Adipocyte (in vitro differentiated cells): ENCODE measurements at places on chromosomes 3 and 15.

DNA sequence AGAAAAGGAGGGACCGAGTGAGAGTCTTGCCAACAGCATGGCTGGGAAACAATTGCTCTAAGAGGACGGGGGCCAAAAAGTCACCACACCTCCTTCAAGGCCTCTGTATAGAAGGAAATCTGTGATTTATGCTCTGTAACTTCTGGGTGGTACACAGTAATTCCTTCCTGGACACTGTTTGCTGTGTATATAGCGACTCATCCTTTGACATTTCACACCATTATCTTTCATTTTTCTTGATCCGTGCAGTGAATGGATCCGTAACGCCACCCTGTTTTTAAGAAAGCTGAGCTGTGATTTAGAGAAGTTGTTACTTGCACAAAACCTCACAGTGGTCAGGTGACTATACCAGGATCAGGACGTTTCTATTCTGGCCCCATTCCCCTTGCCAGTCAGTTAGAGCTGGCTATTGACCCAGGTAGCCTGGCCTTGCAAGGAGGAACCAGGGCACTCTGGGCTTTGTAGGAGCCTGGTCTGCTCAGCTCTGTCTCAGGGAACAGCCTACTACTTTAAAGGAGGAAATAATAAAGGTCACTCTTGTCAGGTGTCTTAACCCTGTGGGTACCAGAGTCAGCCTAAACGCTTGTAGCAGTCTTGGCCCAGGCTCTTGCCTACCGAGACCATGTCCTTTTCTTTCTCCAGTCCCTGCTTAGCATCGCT lies 86.5 kb upstream of the MYZAP start:
- no peak for DNase-seq

- DNase-seq = no peak
These were observed 157.9 kb downstream of the FAM43A start for GRCh38 chr3:194843556-194843955.

GRCh38 chr3:134291319-134292254 lies 40.9 kb upstream of the RYK start:
- peak; percentile 96 for DNase-seq

DNA sequence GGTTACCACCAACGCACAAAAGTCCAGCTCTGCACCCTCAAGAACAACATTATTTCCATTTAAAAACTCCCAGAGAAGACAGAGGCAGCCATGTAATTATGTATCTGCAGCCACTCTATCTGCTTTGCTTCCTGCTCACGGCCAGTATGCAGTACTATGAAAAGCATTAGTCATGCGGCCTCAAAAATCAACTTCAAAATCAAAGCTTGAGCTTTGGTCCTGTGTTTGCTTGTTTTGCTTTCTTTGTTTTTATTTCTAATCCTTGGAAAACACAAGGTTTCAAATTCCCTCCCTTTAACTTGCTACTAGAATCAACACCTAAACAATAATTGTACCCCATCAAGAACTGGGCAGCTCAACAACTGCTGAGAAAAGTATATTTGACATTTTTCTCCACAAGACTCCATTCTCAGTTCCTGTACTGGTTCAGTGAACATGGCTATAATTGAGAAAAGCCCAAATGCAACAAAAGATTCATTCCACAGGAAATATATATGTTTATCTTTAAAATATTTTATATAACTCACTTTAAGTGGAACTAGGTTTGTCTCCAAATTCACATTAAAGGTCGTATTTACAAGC lies 37.6 kb downstream of the GBE1 start:
- DNase-seq = peak; percentile 73

GRCh38 chr15:101500865-101501551 lies 11.5 kb upstream of the PCSK6 start:
- no peak for DNase-seq

- DNase-seq = no peak
These were observed 177.9 kb downstream of the TLE3 start for GRCh38 chr15:69919816-69920215.

DNA sequence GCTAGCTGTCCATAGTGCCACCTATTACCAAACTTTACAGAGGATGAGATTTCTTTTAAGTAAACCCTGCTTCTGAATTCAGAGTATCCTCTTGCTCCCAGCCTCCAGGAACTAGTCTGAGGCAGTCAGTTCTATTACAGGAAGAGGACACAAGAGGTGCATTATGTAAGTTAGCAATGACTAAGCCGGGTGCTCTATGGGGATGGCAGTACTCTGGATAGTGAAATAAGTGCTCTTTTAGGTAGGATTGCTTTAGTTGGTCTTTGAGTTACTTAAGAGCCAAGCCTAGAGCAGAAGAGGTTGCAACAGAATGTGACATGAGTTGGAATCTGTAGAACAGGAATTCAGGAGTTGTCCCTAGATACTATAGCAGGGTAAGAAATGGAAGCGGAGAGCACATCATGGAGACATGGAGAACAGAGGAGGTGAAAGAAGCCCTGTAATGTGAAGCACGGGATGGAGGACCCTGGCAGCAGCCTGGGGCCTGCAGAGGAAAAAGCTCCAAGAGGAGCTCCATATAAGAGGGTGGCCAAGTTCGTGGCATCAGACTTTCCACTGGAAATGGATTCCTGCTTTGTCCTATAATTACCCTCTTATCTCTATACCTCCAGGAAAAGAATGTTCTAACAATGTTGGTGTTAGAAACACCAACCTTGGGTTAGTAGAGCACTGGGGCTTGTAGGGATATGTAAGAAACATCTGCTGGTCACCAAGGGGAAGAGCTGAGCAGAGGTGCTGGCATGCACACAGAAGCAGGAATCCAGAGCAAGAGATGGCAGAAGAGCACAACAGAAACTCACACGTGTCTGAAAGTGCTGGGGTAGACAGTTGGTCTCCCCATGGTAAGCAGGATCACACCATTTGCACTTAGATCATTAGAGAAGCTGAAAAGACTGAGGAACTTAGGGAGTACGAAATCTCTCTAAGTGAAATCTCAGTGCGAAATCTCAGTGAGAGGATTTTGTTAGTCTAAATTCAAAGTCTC lies 851.1 kb downstream of the FHIT start:
- no peak for DNase-seq

DNA sequence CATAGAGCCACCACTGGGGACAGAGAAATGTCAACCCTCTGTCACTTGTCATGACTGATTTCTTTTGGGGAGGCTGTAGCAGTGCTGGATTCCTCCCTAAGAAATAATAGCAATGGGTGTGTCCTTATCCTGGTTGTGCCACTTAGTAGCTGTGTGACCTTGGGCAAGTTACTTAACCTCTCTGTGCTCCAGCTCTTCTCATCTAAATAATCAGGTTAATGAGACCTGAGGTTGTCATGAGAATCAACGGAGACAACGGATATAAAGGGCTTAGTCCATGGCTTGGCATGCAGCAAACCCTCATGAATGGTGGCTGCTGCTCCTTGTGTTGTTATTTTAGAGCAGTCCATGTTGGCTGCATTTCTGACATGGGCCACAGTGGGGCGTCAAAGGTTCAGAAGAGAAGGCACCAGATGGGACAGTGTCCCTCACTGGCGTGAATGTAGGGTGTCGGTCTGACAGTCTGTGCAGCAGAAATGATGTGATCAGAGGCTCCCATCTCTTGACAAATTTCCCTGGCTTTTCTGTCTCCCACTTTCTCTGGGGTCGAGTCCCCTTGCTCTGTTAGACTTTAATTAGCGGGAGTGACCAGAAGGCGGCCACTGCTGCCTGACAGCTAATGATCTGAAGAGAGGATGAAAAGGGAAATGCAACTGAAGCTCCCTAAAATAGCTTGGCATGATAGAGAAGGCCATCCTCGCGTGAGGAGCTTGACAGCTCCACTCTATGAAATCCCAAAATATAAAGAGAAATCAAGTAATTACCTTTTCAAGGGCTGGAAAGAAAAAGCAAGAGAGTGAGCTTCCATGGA lies 209.4 kb downstream of the CADPS start:
- peak; percentile 83 for DNase-seq

DNA sequence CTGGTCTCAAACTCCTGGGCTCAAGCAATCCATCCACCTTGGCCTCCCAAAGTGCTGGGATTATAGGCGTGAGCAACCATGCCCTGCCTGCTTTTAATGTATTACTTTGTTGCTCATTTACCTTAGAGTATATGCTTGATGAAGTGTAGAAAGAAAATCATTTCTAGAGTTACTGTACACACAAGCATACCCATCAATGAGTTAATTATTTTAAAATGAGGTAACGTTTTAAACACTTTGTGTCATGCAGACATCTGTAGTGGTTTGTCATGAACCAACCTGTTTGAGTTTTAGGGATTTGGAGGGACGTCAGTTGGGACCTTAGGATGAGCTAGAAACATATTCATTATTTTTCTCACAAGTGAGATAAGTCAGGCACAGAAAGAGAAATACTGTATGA lies 332.4 kb upstream of the IGF1R start:
- DNase-seq = no peak

GRCh38 chr3:129031476-129032215 lies 28.9 kb upstream of the GP9 start:
- DNase-seq = no peak

DNA sequence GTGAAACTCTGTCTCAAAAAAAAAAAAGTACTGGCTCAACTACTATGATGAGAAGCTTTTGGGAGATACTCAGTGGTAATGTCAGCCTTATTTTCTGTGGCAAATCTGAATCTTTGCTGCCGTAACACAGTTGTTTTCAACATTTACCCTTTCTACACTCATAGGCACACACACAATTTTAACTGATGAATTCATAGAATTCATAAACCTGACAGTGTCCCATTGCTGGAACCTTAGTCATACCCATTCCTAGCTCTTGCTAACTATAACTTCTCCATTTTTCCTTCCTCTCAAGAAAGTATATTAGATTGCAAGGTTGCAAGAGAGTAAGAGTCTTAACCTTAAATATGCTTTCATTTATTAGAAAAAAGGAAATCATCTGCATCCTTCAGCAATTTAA lies 496.6 kb downstream of the FHIT start:
- no peak for DNase-seq

GRCh38 chr15:35330916-35331315 lies 215.0 kb downstream of the DPH6 start:
- DNase-seq = no peak

DNA sequence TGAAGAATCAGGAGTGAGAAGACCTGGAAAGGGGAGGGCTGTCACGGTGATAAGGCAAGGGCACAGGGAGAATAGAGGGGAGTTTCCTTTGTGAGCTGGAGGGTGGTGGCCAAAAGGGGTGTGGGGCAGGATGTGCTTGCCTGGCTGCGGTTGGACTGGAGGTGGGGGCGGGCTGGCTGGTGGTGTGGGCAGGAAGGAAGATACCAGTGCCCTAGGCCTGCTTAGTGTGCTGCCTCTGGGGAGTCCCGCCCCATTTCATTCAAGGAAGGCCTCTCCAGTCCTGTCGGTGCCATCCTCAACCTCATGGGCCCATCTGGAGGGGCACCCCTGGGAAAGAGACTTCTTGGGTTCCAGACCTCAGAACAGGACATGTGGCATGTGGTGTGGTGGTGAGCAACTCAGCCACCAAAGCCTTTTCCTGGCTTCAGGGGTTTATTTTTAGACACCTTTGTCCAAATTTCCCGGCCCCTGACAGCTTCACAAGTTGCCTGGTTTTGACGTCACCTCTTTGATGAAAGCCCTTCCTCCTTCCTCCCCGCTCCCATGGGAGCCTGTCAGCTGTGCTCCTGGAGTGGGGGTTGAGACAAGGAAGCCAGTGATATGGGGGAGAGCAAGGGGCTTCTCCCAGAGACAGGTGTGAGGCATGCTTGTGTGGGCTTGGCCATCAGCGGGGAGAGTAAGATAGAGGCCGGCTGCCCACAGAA lies 15.6 kb downstream of the TEX264 start:
- DNase-seq = no peak

DNA sequence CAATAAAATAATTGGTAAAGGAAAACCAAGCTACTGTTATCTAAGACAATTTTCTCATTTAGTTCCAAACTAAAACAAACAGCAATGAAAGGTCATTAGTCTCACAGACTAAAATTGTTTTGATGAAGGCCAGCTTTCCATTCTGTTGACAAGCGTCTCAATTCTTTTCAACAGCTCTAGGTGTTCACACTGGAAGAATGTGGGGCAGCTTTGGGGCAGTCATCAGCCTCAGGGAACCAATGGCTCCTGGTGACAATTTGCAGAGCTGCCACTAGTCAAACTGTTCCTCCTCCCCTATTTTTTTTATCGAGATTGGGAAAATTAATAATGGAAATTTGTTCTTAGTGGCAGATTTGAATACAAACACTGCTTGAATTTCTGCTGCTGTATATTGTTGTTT lies 104.2 kb downstream of the MEIS2 start:
- DNase-seq = no peak

DNA sequence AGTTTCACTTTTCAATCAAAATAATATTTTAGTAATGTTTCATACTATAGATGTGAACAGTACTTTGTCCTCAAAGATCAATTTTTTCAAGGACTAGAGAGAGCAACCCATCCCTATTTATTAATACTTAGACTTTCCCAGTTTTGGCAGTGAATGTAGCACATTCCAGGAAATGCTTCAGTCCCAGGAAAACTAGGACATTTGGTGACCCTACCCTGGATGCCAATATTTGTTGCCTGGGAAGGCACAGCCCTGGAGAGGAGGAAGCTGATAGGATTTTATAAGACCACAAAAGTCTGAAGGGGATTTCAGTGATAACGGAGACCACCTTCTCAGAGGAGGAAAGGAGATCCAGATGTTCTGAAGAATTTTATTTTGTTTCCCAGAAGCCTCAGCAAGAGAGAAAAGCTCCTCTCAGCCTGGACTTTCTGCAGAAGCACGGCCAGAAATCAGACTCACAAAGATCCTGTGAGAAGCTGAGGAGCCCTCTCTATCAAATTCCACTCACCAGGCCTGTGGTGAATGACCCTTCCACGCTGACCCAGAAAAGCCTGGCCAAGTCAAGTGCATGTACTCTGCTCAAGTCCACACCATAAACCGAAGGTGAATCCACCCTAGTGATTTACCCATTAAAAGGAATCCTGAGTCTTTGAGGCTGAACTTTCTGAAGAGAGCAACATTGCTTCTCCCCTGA lies 87.7 kb upstream of the ABHD17C start:
- no peak for DNase-seq

GRCh38 chr3:70281663-70282062 lies 30.8 kb downstream of the MDFIC2 start:
- DNase-seq = no peak

GRCh38 chr3:50519471-50520089 lies 16.1 kb upstream of the CACNA2D2 start:
- peak; percentile 68 for DNase-seq

- DNase-seq = no peak
These were observed 12.2 kb downstream of the SLC25A26 start for GRCh38 chr3:66233033-66233432.
